ACHN (cell line): ENCODE measurements at places on chromosomes 2 and 18.

DNA sequence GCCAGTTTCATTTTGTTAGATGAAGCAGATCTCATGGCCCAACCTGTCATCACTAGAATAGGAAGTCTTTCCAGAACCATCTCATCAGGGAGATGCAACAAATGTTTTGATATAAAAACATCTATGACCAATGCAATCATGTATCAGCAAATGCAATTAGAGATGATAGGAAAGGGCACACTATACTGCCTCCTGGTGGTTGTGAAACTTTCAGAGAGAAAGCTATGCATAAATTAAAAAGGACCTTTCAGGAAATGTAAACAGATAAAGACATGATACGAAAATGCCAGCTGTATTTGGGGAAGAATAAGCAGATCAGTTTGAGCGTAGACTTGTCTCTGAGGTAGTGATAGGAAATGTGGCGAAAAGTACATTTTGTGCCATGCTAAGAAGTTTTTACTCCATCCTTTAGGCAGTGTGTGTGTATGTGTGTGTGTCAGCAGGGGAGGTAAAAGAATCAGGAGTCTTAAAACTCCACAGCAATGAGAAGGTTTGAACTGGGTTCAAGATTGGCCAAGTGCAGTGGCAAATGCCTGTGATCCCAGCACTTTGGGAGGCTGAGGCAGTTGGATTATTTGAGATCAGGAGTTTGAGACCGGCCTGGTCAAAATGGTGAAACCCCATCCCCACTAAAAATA, 479.3 kb downstream of the CPS1 start:
- peak; percentile 55 for DNase-seq

DNA sequence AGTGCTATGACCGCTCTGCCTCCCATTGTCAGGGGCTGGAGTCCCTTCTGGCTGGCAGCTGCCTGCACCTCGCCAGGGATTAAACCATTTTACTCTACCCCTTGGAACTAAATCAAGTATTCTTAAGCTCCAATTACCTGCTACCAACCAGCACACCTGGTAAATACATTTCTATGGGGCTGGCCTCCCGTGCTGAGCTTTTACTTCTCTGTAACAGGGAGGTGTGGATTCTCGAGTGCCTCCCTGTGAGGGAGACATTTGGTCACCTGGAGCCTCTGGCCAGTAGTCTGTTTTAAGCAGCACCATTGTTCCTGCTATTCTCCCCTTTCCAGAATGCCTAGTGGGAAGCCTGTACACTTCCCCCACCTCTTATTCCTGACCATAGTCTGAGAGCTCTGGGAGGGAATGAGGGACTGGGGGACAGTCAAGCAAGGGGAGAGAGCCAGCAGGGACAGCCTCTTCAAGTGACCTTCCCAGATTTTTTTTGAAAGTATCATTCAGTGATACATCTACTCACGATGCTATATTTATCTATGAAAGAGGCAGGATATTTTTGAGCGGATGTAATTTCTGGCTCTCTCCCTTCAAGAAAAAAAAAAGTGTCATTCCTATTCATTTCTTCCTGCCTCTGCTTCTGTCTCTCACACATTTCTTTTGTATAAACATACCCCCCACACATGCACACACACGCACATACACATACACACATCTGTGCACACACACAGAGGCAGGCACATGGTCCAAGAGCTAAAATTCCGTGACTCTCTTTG, 112.8 kb downstream of the CAPN13 start:
- no peak for DNase-seq

- no peak for DNase-seq
Measured at GRCh38 chr18:36406805-36407204, 109.3 kb downstream of the FHOD3 start.

DNA sequence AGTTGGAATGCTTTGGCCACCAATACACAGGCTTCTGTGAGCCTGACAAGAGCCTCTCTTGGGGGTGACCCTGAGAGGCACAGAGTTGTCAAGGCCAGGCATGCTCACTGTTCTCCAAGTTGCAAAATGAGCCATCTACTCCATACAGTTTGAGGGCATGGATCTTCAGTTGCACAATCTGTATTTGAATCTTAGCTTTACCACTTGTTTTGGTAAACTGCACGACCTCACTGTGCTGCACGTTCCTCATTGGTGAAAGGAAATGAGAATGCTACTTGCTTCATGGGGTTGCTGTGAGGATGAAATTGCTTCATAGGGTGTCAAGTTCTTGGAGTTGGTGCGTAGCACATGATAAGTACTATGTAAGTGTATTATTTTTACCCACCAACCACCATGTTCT, 12.0 kb upstream of the HAAO start:
- DNase-seq, result no peak

DNA sequence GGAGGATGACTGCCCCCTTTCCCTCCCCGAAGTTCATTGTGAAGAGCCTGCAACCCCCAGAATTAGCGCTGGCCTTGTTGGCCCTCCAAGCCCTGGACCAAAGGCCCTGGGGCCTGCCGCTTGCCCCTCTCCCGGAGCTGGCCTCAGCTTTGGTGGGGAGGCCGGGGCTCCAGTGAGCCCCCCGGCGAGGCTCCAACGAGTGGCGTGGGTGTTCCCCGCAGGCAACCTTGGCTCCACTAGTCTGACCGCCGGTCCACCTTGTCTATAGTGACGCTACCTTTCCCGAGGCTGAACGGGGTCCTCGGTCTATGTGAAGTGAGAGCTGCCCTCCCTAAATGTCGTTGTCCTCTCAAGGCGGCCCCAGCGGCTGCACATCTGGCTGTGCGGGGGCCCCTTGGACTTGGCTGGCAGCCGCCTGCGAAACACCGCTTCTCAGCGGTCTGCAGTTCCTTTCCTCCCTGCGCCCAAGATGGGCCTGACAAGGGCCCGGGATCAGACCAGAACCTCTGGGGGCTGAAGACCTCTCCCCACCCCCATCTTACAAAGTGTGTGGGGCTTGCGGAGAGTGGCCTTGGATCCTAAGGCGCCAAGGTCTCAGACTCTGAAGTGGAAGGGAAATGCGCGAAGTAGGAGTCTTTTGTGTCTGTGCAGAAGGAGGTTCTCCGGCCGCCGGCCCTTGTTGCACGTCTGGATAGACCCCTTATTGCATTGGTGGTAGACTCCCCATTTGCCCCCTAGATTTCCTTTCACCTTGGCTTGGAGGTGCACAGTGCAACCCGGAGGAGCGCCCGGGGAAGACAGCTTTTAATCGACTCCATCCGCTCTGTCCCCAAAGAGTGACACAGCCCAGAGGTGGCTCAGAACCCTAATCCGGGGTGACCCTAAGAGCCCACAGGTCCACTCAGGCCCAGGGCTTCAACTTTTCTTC, 3.9 kb upstream of the HOXD10 start:
- no peak for DNase-seq

- DNase-seq, result no peak
Measured at GRCh38 chr2:25806941-25807340, 71.3 kb downstream of the ASXL2 start.

DNA sequence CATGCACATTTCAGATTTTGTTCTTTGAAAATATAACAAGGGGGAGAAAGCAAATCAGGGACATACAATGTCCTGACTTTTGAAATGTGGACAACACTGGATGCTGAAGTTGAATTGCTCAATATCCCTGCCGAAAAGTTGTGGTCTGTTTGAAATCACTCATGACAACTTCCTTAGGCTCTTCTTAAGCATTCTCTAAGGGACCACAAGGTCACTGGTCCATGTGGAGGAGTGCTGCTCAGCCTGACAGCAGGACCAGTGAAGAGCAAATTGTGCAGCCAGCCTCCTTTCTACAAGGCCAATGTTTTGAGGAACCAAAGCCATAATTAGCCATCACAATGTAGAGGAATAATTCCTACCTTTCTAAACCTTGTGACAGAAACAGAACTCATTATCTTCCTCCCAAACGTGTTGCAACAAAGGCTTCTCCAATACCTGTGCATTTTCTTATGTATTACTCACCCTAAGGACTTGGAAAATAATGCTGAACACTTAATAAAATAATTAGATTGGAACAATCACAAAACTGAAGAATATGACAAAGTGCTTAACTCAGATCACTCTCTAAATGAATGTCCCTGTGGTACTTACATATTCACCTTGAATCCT, 1477.6 kb upstream of the NXPH2 start:
- no peak for DNase-seq

GRCh38 chr18:75031717-75032317, 177.1 kb downstream of the PTGR3 start:
- no peak for DNase-seq

GRCh38 chr2:239756031-239756789, 268.9 kb downstream of the NDUFA10 start:
- DNase-seq, result no peak

- no peak for DNase-seq
Measured at GRCh38 chr18:49625021-49625691, 63.3 kb downstream of the LIPG start.

DNA sequence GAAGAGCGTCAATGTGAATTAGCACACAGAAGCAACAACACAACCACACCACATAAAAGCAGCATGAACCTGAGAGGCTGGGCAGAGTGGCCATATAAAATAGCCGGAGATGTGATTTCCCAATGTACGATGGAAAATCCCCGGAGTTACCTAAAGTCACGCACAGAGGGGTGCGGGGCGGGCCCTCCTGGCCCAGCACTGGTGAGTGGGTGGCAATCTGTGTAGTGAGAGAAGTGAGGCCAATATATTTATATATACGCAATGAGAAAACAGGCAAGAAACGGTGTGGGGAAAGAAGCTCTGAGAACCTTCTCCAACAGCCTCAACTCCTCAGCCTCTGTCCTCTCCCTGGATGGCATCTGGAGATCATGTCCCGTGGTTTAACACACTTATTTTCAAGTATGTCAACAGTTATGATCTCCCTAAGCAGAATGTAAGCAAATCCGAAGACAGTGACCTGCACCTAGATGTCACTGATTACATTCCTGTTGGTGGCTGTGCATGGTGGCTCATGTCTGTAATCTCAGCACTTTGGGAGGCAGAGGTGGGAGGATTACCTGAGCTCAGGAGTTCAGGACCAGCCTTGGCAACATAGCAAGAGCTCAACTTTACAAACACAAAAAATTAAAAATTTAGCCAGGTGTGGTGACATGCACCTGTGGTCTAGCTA, 41.6 kb downstream of the CRACDL start:
- DNase-seq, result no peak

DNA sequence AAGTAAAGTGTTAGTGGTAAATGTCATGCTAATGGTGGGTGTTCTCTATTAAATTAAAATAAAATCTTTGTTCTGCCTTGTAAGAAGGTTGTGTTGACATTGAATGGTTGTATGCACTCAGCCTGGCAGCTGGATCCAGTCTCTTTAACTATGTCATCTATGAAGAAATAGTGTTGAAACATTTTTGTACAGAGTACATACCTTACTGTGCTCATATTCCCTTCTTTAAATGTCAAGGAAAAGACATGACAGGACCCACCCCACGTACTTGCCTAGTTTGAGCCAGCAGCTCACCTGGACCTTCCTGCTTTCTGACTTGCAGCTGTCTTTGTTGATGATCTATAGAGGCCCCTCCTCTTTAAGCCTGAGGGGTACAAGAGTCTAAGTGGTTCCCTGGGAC, 85.6 kb upstream of the ST3GAL5 start:
- no peak for DNase-seq

DNA sequence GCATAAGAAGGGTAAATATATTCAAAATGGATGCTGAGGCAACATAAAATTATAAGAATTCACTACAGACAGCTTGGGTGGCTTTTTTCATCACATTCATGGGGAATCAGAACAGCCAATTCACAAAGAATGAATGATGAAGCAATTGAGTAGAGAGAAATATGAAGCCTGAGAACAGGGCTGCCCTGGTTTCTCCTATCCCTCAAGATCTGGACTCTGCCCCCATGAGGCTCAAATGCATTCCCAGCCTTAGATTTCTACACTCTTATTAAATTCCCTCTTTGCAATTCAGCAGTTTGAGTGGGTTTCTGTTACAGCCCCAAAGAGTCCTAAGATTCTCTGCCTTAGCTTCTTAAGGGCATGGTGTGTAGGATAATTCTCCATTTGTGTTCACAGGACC, 172.5 kb downstream of the MAIP1 start:
- DNase-seq, result no peak

GRCh38 chr2:54866868-54867267, 143.4 kb downstream of the EML6 start:
- DNase-seq, result no peak

- no peak for DNase-seq
Measured at GRCh38 chr2:61906186-61906470, 654 bp downstream of the COMMD1 start.

GRCh38 chr2:236566596-236566995, 3.0 kb upstream of the ACKR3 start:
- no peak for DNase-seq

DNA sequence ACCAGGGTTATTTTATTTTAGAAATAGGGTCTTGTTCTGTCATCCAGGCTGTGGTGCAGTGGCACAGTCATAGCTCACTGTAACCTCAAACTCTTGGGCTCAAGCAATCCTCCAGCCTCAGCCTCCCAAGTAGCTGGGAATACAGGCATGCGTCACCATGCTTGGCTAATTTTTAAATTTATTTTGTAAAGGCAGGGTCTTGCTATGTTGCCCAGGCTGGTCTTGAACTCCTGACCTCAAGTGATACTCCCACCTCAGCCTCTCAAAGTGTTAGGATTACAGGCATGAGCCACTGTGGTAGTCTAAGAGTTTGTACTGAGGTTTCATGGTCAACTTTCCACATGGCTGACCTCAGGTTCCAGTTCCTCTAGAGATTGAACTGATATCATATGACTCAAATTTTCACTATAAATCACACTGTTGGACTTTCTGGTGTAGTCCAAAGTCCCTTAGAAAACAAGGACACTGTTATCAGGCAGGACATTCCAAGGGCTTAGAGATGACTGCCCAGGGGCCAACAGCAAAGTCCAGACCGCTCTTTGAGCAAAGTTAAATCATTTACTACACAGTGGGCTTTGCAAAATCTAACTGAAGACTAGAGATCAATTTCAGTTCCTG, 82.0 kb upstream of the MEX3C start:
- DNase-seq, result no peak

- DNase-seq, result no peak
Measured at GRCh38 chr2:219515874-219516629, 1.8 kb downstream of the ASIC4 start.

DNA sequence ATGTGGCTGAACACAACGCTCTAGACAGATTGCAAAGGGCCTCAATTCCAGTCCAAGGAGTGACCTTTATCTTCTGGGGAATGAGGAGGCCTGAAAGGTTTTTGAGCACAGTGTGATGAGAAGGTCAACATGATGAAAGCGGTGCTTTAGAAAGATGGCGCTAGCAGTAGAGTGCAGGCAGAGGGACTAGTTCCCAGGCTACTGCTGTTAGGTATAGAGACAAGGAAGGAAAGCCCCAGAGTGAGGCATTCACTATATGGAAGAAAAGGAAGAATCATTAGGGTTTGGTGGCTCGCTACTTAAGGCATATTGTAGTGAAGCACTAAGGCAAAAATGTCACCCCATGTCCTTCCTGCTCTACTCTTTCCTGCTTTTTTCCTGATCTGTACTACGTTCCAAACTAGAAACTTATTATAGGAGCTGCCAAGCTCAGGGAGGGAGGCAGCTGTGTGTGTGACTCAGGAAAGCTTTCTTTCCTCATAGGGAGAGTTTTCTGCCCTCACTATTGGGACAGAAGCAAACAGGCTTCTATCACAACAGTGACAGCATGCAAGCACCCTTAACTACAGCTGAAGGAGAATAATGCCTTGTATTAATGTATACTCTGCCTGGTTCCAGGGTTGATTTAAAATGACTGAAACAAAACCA, 160.8 kb upstream of the CAVIN2 start:
- no peak for DNase-seq

GRCh38 chr2:224847381-224847780, 131.2 kb upstream of the CCDC195 start:
- no peak for DNase-seq

GRCh38 chr18:49227001-49227380, 233.5 kb downstream of the DYM start:
- no peak for DNase-seq

- DNase-seq, result no peak
Measured at GRCh38 chr2:236687296-236687965, 117.8 kb downstream of the ACKR3 start.

GRCh38 chr18:59655676-59656075, 41.5 kb downstream of the CCBE1 start:
- DNase-seq, result no peak
